ENCODE measurements at places on chromosomes 7 and 10.

GRCh38 chr7:158771213-158771834 lies 58.0 kb downstream of the ESYT2 start:
- no peak for DNase-seq

DNA sequence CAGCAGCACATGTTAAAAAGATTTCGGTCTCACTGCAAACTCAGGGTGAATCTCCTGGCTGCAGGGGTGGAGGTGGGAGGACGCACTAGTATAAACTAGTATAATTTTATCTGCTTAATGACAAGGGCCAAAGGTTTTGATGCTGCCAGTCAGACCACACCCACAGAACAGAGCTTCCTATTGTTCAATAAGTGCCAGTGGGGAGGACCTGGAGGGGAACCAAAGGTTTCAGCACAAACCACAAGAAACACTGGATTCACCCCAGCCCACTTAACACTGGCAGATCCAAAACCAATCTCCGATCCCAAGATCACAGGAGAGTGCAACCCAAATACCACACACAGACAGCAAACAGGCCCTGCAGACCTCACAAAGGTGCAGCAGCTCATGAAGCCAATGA lies 6.6 kb downstream of the VOPP1 start:
- peak; percentile 12 for DNase-seq

- DNase-seq: no peak
Measured at GRCh38 chr10:45439873-45440272, 65.9 kb downstream of the ALOX5 start.

DNA sequence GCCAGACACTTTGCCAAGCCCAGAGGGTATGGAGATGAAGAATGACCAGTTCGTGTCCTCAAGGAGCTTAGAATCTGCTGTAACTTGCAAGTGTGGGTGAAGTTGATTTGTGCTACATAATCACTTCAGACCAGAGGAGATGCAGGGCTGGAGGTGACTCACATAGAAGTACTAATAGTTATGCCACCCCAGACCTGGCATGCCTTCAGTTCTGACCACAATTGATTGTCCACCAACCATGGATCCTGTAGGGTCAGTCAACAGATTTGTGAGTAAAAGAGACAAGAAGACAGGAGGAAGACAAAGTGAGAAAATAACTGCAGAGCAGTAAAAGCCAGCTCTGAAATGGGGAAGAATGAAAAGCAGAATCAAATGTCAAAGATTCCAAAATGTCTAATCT lies 51.2 kb upstream of the BMPER start:
- DNase-seq: no peak

DNA sequence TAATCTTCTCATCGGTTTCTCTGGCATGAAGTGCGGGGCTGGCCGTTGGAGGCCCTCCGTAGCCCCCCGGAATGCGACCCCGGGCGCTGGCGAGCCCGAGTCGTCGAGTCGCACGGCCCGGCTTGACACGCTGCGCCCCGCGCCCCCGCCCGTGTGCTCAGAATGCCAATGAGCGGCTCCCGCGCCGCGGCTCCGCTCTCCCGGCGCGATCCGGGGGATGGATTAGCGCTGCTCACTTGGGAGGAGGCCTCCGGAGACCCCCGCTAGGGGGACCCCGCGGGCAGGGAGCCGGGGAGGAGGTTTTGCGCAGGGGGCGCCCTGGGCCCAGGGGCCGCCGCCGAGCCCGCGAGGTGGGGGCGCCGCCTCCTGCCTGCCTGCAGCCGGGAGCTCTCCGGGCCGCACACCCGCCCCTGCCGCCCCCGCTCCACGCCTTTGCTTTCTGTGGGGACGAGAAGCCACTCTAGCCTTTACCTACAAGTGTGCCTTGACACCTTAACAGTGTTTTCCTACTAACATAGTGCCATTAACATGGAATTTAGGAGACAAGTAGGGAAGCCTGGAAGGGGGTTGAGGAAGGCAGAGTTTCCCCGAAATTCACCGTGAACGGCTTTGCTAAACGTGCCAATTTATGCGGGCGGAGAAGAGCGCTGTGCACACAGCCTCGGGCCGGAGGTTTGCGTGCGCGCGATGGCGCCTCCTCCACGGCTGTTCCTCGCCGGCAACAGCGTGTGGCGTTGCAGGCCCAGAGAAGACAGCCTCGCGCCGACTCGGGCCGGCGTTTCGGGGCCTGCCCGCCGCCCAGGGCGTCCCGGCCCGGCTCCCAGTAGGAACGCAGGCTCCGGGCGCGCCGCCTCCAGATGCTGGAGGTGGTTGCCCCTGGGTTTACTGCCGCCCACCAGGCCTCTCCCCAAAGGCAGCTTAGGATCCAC lies 7.1 kb downstream of the SHH start:
- no peak for DNase-seq

- no peak for DNase-seq
Measured at GRCh38 chr10:23656735-23657134, 217.9 kb downstream of the OTUD1 start.

DNA sequence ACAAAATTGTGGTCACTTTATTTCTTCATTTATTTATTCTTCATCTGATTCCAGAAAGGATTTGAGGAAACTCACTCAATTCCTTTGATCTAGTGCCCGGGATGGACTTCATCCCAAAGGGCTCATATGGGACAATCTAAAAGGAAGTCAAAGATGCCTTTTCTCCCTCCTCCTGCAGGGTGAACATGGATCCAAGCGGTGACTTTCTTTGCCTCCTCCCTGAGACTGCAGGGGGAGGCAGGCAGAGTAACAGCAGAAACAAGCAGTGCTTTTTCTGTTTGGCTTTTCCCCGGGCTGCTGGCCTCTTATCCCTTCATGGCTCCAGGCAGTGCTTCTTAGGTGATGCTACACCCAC lies 10.0 kb upstream of the DNMBP start:
- no peak for DNase-seq

DNA sequence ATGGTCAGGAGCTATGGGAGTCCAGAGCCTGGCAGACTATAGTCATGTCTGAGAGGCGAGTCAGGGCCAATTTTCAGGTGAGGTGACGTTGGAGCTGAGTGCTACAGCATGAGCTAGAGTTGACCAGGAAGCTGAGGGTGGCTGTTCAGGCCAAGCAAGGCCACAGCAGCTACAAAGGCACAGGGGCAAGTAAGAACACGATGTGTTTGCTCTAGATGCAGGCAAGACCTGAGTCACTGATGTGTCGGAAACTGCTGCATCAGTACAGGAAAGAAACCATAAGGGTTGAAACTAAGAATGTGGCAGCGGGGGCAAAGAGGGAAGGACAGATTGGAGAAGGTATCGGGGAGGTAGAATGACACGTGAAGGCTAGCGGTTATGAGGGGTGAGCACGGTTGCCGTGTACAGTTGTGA lies 11.8 kb upstream of the RRP12 start:
- DNase-seq: no peak

DNA sequence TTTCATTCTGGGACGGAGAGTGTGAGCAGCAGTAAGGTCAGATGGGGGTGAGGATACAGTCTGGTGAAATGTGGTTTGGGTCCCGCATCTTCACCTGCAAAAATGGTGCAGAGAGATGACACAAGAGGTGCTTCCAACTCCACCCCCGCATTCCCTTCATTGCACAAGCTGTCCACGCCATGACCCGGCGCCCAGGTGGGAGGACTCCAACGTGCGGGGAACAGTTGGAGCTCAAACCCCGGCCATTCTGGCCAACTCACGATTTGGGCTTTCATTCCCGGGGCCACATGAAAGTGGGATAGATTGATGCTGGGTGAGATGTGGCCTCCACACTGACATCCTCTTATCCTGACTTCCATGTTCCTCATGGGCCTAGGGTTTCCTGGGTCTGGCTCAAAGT lies 34.6 kb upstream of the ZNF273 start:
- DNase-seq: no peak

DNA sequence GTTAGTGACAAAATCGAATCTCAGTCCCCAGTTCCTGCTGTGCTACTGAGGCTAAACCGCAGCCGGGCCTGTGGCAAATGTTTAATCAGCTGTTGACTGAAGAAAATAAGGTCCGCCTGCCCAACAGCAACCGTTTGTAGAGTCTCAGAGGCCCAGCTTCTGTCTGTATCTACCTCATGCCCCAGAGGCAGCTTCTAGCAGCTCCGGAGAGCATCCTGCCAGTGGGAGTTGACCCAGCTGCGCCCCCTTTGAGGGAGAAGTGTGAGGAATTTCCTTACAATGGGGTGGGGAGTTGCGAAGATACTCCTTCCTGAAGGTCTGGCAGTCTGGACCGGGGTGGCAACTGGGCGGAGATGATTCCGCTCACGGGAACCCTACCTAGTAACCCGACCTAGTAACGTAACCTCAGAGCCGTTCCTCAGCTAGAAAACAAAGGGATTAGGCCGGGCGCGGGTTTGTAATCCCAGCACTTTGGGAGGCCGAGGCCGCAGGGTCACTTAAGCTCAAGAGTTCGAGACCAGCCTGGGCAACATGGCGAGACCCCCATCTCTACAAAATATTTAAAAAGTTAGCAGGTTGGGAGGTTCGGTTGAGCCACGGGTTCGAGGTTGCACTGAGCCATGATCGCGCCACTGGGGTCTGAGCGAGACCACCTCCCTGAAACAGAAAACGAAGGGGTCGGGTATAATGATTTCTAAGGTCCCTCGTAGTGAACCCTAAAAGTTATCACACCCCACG lies 846 bp upstream of the ZNF775 start:
- DNase-seq: peak; percentile 92

GRCh38 chr10:21808550-21808949 lies 195.0 kb downstream of the DNAJC1 start:
- no peak for DNase-seq

DNA sequence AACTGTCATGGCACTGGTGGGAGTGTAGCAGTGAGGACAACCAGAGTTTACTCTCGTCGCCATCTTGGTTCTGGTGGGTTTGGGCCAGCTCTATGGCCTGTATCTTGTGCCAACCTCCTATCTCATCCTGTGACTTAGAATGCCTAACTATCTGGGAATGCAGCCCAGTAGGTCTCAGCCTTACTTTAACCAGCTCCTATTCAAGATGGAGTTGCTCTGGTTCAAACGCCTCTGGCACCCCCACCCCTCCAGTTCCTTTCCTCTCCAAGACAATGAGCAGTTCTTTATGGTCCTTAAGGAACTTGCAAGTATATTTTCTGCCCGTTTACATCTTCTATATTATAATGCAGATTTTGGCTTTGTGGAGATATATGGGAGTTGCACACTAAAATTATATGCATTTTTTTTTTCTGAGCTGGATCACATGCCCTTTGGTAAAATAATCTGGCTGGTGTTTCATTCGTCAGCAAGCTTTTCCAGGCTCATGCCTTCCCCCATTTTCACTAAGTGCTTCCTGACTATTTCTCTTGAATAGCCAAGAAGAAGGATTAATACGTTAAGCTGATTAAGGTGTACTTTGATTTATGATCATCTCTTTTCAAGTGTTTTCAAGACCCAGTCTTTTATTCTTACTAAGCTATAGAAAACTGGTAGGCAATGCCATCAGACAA lies 11.2 kb upstream of the WIPF3 start:
- DNase-seq: no peak

DNA sequence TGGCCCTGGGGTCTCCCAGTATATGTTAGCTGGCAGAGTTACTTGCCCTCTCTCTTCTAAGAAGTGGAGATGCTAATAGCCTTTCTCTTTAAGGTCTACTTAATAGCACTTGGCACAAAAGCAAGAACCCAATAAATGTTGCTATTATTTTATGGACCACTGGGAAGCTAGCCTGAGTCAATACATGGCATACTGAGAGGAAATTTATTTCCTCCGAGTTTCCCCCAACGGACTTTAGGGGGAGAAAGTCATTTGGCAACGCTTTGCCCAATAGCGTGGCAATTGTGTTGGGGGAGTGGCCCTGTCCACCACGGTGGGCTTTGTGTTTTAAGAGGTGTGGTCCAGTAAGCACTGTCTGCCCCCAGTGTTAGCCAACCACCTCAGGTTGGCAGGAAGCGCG lies 87.4 kb upstream of the SMNDC1 start:
- no peak for DNase-seq

DNA sequence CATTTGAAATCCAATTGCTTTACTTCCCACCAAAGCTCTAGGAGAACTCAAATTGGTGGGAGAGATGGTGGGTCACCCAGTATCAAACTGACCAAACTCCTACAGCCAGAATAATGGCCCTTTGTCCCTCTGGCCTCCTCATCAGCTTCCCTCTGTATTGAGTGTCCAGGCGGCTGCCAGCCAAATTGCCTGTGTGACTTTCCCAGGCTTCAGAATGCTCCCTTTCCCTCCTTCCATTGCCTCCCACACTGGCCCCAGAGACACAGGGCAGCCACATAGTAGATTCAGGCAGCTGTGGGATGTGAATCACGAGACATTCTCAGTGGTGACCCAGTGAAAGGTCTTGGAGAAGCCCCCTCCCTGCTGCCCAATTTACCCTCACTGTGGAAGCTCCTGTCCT lies 12.7 kb upstream of the VDAC2 start:
- no peak for DNase-seq

- DNase-seq: peak; percentile 98
Measured at GRCh38 chr10:101066146-101066895, 4.5 kb downstream of the KAZALD1 start.

- DNase-seq: peak; percentile 18
Measured at GRCh38 chr7:39952374-39952773, 2.3 kb downstream of the CDK13 start.

- no peak for DNase-seq
Measured at GRCh38 chr10:69751214-69751613, 50.5 kb upstream of the COL13A1 start.

DNA sequence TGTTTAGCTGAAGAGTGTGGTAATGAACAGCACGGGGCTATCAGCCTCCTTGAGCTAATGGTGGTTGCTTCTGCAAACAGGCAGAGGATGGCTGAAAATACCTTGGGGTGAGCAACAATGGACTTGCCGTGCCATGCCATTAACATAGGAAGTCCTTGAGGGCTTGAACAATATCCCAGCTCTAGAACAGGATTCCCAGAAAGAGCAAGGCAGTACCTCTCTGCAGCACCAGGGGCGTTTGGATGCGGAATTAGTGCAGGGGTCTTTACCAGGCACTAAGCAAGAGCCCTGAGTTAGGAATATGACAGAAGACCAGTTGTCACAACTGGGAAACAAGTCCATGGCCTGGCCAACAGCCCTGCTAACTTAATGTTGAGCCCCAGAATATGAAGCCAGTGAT lies 143.2 kb upstream of the COBL start:
- DNase-seq: no peak

GRCh38 chr10:93186653-93187052 lies 113.0 kb downstream of the CYP26A1 start:
- DNase-seq: no peak

Measured in large intestine (tissue), 12 donors.